ENCODE measurements at places on chromosomes 11 and 22. TPM values are rescaled to one million over a fixed set of nuclear protein-coding genes. Genes with fewer than 3 reads are reported as not detected.

SLC17A6 gene
- total RNA-seq, result not detected

OR51E2 gene
- total RNA-seq, result not detected

TRAPPC4 gene
- 98.2 TPM for total RNA-seq

P2RX6 gene
- total RNA-seq, result 0.26 TPM

LRRC56 gene
- 1.5 TPM for total RNA-seq

DEPDC7 gene
- 6.2 TPM for total RNA-seq

TCN1 gene
- not detected for total RNA-seq

KCNK4 gene
- not detected for total RNA-seq

GRCh38 chr22:27879923-27880322 is 39.1 kb downstream of the PITPNB start:
- peak; percentile 49 for DNase-seq

DNA sequence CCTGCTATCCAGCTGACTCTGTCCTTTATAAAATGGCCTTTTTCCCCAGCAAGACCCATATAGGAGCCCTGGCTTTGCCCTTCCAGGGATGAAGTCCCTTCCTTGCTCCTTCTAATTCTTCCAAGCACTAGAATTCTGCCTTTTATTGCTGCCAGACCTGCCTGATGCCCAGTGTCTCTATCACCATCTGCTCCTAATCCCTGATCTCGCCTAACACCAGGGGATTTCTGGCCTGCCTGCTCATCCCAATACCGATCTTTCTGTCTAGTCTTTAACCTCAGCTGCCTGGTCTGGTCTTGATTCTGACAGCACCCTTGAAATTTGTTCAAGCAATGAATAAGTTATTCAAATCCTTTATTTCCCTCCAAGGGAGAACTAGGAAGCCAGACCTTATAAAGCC is 150.2 kb downstream of the SPON1 start:
- no peak for DNase-seq

- DNase-seq, result peak; percentile 64
These were observed at the start of gene KIRREL3 for GRCh38 chr11:127000291-127000968. TSS of gene KIRREL3 (minus strand) at chr11:127000770.

- no peak for DNase-seq
These were observed 5.7 kb upstream of the MMP20 start for GRCh38 chr11:102630598-102631448.

GRCh38 chr11:46176421-46176820 is 55.2 kb upstream of the PHF21A start:
- no peak for DNase-seq

- DNase-seq, result no peak
These were observed 666 bp downstream of the PDGFB start for GRCh38 chr22:39244136-39244495.

- DNase-seq, result no peak
These were observed 13.5 kb upstream of the DDX17 start for GRCh38 chr22:38519453-38520250.

GRCh38 chr11:72309074-72309598 is 65.2 kb upstream of the PHOX2A start:
- DNase-seq, result no peak

GRCh38 chr11:96324912-96325311 is 18.1 kb downstream of the MAML2 start:
- DNase-seq, result no peak

GRCh38 chr11:63841554-63841953 is 2.6 kb downstream of the MARK2 start:
- DNase-seq, result peak; percentile 60

DNA sequence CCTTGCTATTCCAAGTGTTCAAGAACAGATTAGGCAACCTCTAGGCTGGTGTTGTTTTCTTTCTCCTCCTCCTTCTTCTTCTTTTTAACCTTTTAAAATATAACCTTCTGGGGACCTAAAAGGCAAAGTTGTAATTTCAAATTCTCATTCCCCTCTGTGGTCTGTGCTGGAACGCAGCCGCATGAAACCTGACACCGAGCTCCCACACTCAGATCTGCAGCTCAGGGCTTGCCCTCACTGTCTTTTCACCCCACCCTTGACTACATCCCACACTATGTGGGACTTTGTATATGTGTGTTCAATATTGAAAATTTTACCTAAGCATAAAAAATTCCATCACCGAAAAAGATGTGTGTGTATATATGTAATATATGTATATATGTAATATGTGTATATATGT is 62.0 kb upstream of the ARHGAP42 start:
- DNase-seq, result no peak

DNA sequence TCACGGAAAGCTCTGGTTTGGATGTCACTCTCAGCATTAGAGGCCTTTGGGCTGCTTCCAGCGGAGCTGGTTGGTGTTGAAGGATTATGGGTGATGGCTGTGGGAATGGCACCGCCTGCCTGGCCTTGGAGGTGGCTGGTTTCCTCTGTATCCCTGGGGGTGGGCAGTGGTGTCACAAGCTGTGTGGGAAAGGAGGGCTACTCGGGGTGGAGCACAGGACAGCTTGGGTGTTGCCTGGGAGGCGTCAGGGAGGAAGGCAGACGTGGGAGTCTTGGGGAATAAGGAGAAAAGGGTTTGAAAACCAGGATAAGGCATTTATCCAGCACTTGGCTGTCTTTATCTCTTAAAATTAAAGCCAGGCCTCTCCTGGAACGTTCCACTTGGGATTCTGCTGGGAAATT is 71.8 kb downstream of the ADAMTS15 start:
- DNase-seq, result no peak

DNA sequence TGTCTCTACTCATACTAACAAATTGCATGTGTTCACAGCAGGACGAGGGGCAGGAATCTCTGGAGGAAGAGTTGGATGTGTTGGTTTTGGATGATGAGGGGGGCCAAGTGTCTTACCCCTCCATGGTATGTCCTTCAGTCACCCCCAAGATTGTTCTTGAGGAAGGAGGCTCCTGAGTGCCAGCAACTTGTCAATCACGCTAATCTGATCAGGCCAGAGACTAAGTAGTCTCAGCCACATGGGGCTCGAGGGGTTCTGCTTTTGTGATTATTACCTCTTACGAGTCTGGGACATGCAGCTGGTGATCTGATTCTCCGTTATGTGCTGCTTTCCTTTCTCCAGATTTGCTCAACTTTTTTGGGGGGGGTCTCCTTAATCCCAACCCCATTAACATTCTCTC is 54.3 kb downstream of the CTNND1 start:
- DNase-seq, result no peak

DNA sequence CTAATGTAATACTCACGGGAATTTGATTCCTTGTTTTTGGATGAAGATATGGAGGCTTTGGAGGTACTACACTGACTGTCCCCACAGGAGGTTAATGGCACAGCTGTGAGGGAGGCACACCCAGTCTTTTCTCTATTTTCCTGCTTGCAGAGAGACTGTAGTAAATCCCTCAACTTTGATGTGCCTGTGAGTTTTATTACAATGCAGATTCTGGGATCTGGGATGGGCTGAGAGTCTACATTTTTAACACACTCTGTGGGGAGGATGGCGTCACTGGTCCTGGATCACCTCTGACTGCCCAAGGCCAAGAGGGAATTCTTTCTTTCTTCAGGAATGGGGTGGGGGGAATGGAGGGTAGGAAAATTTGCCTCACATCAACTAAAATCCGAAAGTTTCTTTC is 80.2 kb upstream of the NTM start:
- DNase-seq, result no peak

DNA sequence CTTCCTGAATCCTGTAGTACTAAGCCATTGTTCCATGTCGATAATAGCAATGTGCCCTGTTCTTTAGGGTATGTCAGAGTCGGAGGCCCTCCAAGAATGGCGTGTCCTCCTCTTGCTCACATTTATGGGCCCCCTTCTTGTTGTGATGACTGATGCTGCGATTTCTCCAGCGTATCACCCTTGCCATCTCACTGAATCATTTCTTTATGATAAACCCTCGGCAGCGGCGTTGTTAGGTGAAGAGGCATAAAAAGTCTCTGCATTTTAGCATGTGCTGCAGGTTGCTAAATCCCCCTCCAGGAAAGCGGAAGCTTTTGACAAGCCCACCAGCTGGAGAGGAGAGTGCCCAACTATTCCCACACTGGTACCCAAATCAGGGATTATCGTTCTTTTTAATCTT is 1045.3 kb downstream of the BRD1 start:
- no peak for DNase-seq

GRCh38 chr11:84384731-84385130 is 1098.6 kb upstream of the CCDC90B start:
- DNase-seq, result no peak

DNA sequence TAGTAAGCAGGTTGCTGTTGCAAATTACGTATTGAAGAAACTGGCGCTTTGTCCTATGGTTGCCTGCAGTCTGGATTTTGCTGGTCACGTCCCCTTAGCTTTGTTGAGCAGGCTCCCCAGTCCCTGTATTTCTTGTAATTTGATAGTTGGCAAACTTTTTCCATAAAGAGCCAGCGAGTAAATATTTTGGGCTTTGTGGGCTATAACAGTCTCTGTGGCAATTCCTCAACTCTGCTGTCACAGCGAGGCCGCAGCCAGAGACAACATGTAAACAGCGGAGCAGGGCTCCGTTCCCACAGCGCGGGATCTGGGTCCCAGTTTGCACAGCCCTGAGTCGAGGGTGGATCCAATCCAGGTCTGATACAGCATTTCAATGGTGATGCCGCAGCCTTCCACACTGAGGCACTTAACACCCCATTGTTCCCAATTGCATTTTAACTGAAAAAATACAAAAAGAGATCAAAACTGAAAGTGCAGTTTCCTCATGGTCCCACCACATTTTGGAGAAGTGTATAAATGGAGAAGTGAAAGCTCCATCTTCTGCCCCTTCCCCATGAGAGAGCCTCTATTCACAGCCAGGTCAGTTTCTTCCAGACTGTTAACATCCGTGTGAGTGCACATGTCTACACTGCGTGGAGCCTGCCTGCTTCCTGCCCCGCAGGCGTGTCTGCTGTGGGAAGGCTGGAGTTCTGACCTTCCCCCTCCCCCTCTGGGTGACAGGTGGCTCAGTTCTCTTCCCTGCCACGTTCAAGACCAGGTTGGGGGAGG is 89.1 kb downstream of the RPS6KA4 start:
- DNase-seq, result peak; percentile 59

- no peak for DNase-seq
These were observed 323.3 kb upstream of the NCAM1 start for GRCh38 chr11:112637876-112638275.

DNA sequence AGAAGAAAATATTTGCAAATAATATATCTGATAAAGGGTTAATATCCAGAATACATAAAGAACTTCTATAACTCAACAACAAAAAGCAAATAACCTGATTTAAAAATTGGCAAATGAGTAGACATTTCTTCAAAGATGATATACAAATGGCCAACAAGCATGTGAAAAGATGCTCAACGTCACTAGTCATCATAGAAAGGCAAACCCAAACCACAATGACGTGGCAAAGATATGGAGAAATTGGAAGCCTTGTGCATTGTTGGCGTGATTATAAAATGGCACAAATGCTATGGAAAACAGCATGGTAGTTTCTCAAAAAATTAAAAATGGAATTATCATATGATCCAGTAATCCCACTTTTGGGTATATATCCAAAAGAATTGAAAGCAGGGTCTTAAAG is 466.3 kb downstream of the TBC1D22A start:
- DNase-seq, result no peak

DNA sequence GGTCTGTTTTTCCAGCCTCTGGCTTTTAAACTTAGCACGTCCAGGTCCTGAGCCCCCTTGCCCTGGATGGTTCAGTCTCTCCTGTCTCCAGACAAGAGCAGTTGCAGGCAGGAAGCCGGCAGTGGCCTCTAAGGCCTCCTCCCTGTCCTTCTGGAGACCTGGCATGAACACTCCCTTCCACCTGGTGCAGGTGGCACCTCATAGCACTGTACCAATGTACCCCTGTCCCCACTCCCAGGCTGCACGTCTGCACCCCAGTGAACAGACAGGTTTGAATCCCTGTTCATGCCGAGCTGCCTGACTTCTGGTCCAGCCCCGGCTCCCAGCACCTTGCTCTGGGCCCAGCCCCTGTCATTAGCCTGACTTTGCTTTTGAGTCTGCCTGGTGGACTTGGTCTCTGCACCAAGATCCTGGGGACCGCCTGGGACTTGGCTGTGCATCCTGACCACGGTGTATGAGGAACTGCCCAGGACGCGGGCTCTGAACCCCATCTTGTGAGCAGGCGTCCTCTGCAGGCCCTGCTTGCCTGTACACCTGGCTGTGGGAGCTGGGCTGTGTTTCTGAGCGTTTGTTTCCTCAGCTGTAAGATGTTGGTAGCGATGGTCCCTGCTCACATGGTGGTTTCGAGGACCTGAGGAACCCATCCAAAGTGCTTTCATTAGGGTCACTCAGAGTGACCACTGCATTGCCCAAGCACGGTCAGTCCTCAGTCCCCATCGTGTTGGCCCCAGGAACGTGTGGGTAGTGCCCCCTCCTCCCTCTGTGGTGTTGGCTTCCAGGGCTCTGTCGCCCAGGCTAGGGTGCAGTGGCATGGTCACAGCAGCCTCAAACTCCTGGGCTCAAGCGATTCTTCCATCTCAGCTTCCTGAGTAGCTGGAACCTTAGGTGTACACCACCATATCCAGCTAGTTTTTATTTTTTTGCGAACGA is 75.0 kb upstream of the SHANK2 start:
- DNase-seq, result peak; percentile 16

DNA sequence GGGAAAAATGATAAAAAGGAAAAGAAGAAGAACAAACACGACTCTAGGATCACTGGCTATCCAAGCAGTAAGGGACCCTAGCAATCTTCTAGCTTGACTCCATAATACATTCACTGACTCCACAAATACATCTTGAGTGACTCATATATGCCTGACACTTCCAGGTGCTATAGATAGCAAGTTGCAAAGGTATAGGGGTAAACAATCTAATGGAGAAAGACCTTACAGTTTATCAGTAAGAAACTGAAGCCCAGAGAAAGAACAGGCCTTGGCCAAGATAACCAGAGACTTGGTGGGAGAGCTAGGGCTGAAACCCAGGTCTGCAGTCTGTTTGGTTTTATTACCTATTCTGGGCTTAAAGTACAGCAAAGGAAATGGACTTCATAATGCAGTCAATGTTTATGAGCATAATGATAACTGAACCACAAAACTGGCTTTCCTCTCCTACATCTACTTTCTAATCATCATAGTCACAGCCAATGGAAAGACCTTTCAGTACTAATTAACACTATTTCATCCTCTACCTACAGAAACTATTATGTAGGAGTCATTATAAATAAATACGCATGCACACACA is 19.7 kb upstream of the SLC5A1 start:
- no peak for DNase-seq

DNA sequence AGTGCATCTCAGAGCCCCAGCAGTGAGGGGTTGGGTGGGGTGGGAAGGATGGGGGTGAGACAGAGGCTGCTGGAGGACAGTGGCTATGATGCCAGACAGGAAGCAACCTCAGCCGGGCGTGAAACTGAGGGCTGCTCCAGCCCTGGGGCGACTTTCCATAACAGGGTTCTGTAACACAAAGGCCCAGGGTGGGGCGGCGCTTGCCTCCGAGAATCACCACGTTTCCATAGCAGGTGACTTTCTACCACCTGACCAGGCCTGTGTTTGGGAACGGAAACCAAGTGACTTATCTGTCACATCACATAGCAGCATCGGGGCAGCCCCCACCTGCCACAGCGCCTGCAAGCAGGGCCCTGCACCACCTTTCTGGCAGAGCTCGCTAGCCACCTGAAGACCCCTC is 85.8 kb downstream of the TRMU start:
- DNase-seq, result no peak

- no peak for DNase-seq
These were observed 1461.6 kb downstream of the BRD1 start for GRCh38 chr22:48366056-48366455.

All from H7 (cell line).